ENCODE measurements at places on chromosomes 1 and 21.

GRCh38 chr1:35807614-35808449, at the start of gene AGO4:
Gene AGO4 (plus strand): TSS chr1:35808016. CDS start chr1:35808417, 401 bp downstream.
- DNase-seq = peak; percentile 12

- peak; percentile 47 for DNase-seq
Observed at GRCh38 chr1:204989266-204990058, 53.5 kb upstream of the CNTN2 start.

- DNase-seq = no peak
Observed at GRCh38 chr1:115536279-115536816, 105.4 kb upstream of the VANGL1 start.

- no peak for DNase-seq
Observed at GRCh38 chr1:88680471-88680870, 3.6 kb upstream of the PKN2 start.

- DNase-seq = no peak
Observed at GRCh38 chr1:193077991-193078390, 18.6 kb downstream of the RO60 start.

- no peak for DNase-seq
Observed at GRCh38 chr1:162717548-162718184, 72.8 kb upstream of the HSD17B7 start.

DNA sequence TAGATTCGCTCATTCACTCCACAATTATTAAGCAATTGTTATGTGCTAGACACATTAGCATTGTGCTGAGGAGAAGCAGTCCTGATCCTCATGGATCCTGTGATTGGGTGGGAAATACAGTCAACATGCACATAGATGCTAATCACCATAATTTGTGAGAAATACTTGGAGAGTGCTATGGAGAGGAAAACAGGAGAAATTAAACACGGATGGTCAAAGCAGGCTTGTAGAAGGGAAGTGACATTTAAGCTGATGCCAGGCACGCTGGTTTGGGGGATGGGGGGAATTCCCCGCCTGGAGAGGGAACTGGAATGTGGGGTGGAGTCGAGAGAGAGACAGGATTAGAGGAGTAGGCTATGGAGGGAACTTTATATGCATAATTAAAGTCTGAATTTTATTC, 52.2 kb upstream of the L1TD1 start:
- DNase-seq = no peak

GRCh38 chr21:34693192-34693810, 24.5 kb downstream of the CLIC6 start:
- DNase-seq = no peak

DNA sequence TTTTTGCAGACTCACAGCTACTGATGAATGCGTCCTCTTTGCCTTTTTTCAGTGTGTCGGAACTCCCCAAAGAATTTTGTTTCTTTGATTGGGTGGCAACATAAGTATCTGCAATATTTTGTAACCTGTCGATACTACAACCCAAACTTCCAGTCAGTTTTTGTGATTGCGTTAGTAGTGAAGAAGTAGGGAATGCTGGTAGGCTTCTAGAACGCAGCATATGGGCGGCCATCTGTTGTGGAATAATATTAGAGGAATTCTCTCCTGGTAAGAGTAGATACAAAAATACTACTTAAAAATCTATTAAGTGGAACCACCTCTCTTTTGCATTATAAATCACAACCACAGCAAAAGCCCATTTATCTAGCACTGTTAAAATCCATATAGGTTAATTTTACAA, 107.4 kb downstream of the LYST start:
- no peak for DNase-seq

- no peak for DNase-seq
Observed at GRCh38 chr1:180579961-180580611, 21.3 kb downstream of the OVAAL start.

DNA sequence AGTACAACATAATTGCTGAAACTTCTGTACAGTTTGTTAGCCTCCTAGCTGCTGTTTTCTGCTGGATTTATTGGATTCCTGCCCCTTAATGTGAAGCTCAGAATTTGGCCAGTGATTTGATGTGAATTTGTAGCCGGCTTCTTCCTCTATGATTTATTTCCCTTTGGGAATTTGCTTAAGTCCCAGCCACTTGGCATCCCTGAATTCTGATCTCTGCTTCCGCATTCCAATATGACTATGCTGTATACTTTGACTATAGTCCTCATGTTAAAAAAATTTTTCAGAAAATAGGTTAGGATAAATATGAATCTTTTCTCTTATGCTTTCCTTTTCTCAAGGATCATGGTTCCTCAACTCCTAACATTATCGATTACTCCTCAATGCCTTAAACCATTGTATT, 12.4 kb upstream of the LRIF1 start:
- no peak for DNase-seq

GRCh38 chr1:18110968-18111367, 3.4 kb downstream of the IGSF21 start:
- DNase-seq = no peak

GRCh38 chr1:116232989-116233514, 121.9 kb downstream of the MAB21L3 start:
- no peak for DNase-seq

DNA sequence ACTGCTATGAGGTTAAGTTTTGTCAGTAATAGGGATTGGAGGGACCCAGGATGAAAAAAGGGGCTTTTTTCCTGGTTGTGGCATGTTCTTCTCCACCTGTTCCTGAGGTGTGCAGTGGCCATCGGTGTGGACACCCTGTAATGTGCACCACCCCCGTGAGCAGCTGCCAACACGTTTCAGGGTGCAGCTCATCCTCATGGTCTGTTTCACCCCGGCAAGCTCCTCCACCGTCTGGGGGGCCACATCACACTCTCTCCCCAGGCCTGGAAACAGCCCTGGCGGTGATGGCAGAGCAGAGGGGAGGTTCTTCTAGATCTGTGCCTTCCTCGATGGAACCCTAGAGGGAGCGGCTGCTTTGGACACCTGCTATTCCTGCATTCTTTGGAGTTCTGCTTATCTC, 435.4 kb downstream of the MATN1 start:
- no peak for DNase-seq
